ENCODE measurements at places on chromosomes 16 and 17.

DNA sequence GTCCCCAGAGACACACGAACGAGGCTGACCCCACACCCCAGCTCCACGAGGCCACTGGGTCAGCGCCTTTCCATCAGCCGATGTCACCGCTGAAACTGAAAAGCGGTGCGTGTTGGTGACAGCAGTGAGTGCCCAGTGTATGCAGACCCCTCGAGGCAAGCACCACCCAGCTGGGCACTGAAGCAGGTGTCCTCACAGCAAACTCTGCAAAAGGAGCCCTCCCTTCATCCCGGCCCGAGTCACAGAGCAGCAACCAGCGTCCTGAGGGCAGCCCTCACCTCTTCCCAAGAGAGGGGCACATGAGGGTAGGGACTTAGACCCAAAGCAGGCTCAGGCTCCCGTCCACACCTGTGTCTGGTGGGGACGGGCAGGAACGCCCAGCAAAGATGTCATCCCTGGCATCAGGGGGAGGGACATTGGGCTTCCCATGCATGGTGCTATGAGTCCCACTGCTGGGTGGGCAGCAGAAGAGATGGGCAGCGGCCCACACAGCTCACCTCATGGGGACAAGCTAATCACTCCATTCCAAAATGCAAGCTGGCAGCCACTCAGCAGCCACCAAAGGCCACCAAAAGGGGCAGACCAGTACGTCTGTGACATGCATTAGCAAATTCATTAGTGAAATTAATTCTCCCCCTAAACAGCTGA lies 49.2 kb downstream of the RBFOX3 start:
- DNase-seq: no peak

GRCh38 chr17:82862191-82862590 lies 22.4 kb upstream of the ZNF750 start:
- no peak for DNase-seq

DNA sequence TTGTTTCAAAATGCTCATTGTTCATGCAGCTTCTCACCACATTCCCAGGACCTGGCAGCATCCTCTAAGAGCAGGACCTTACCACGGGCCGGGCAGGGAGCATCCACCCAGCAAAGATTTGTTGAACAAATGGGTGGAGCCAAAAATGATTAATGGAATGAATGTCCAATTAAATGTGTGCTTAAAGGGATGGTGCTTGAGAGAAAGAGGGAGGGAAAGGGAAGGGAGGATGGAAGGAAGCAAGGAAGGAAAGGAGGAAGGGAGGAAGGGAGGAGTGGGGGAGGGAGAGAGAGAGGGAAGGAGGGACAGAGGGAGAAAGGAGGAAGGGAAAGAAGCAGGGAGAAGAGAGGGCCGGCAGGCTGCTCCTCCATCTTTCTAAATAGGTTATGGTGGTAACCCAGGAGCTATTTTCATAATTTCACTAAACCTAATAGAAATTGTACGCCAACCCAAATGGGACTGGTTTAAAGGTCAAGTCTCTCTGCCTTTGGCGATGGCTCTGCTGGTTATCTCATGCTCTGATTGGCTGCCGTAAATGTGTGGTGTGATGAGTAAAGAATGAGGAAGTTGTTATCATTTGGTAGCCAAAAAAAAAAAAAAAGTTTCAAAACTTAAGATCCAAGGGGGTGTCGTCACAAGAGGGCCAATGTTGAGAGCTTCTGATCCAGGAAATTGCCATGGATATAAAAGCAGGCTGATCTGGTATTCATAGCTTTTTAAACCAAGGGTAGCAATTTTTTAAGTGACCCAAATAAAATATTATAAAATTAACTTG lies 126.7 kb upstream of the FOXF1 start:
- no peak for DNase-seq

DNA sequence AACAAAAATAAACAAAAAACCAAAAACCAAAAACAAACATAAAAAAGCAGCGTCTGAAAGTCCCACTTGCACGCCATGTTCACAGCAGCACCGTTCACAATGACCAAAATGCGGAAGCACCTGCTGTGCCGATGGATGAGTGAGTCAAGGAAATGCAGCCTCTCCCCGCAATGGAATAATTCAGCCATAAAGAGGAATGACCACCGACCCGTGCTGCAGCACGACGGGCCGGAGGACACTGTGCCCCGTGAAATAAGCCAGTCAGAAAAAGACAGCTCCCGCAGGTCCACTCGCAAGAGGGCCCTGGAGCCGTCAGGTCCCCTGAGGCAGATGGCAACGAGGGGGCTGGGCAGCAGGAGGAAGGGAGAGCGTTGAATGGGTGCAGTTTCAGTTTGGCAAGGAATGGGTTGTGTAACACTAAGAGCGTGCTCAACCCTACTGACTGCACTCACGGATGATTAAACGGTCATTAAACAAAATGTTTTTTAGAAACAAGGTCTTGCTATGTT lies 5.1 kb downstream of the CLCN7 start:
- DNase-seq: no peak

GRCh38 chr16:50567651-50568050 lies 19.5 kb downstream of the NKD1 start:
- DNase-seq: no peak

DNA sequence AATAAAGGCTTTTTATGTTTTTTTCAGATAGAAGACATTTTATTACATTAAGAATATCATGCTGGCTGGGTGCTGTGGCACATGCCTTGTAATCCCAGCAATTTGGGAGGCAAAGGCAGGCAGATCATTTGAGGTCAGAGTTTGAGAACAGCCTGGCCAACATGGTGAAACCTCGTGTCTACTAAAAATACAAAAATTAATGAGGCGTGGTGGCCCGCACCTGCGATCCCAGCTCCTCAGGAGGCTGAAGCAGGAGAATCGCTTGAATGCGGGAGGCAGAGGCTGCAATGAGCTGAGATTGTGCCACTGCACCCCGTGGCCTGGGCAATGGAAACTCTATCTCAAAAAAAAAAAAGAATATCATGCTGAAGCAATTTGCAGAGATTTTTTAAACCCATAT lies 29.1 kb upstream of the HAPSTR1 start:
- DNase-seq: no peak

DNA sequence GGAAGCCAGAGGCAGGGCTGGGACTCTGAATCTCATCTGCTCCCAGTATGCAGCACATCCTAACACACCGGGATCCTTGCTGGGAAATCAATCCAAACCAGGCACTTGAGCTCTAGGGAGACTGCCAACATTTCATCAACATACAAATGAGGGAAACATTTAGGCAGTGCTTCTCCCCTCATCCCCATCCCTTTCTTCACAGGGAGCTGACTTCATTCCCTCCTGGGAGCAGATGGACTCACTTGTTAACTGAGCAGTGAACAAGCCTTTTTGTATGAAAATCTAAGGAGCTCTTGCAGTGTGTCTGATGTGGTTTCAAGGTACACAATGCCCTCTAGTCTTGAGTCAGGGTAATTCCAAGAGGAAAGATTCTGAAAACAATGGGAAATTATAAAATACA lies 96.3 kb downstream of the TMEM114 start:
- DNase-seq: no peak

DNA sequence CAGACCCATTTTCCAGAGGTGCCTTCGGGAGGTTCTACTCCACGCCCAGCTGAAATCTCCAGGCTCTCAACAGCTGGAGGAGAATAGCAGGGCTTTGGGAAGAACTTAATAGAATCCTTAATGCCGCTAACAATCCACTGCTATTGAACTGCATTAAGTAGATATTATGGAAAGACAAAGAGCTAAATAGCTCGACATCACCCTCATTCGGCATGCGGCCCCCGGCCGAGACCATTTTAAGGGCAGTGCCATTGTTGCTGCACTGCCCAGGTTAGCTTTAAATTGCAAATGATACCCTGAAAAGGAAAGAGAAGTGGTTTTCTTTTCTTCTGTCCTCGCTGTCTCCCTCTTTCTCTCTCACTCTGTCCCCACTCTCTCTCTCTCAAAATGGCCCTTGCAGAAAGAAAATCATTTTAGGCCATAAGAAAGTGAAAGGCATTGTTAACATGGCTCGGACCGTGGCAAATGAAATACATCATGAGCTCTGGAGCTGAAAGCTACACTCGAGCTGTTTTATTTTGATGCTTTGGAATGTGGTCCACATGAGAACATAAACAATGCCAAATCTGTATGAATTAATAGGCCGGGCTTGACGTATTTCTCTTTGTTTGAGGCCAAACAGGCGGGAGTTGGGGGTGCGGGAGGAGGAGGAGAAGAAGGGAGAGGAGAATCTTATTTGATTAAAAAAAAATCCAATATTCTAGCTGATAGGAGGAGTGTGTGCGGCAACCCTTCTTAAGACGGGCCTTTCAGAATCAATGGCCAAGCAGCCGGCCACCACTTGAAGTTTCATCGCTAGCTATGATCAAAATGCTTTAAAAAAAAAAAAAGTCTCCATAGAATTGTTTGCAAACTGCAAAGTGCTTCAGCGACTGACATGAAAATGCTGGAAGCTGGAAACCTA lies 298.8 kb upstream of the IRX3 start:
- DNase-seq: no peak

DNA sequence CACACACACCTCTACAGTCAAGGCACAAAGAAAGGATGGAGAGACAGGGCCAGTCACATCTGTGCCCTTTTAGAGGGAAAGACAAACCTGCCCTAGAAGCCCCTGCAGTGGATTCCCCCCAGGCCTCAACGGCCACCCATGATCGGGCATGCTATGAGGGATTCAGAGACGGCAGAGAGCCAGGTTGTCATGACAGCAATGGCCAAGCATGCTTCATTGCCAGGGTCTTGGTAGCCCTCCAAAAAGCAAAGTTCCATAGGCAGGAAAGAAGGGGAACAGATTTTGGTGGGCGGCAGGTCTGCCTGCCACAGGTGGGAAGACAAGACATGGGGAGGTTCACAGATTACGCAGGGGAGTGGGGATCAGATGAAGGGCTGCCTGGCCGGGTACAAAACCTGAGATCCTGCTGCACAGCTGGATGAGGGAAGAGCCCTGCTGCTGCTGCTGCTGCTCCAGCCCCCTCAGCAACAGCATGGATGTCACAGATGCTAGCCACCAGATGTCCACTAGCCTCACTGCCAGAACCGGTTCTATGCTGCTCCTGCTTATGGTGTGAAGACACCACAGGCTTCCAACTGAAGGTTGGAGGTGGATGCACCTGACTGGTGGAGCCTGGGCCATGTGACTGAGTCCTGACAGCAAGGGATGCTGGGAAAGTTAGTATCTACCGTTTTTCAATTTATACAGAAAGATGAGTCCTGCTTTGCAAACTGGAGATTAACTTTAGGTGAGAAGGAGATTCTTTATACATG lies 17.8 kb downstream of the ACTG1 start:
- DNase-seq: peak; percentile 87

- DNase-seq: no peak
These were observed 36.8 kb upstream of the PABPN1L start for GRCh38 chr16:88903267-88903666.

DNA sequence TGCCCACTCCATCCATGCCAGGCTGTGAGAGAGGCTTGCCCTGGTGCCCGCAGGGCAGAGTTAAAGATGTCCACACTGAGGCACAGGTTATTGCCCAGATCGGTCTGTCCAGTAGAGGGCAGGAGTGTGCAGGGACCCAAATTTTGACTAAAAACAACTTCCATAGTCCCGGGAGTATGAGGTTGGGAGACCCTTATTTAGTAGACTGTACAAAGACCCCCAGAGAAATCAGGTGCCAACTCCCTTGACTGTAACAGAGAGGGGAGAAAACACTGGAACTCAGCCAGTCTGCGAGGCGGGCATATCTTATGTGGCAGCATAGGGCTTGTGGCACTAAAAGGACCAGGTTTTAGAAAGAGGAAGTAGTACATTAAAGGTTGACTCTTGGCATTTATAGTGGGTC lies 43.4 kb downstream of the HNF1B start:
- no peak for DNase-seq
